ENCODE measurements at places on chromosomes 1 and 21. TPM values are rescaled to one million over a fixed set of nuclear protein-coding genes. Genes with fewer than 3 reads are reported as not detected.

SPRR3 gene
- not detected for polyA plus RNA-seq

CHIA gene
- polyA plus RNA-seq: not detected

GPX7 gene
- polyA plus RNA-seq: 150 TPM

ZMYND12 gene
- polyA plus RNA-seq: 0.37 TPM

CSF3R gene
- 3.4 TPM for polyA plus RNA-seq

C1orf146 gene
- polyA plus RNA-seq: not detected

TTC24 gene
- polyA plus RNA-seq: 0.32 TPM

RGS1 gene
- 1.8 TPM for polyA plus RNA-seq

DNA sequence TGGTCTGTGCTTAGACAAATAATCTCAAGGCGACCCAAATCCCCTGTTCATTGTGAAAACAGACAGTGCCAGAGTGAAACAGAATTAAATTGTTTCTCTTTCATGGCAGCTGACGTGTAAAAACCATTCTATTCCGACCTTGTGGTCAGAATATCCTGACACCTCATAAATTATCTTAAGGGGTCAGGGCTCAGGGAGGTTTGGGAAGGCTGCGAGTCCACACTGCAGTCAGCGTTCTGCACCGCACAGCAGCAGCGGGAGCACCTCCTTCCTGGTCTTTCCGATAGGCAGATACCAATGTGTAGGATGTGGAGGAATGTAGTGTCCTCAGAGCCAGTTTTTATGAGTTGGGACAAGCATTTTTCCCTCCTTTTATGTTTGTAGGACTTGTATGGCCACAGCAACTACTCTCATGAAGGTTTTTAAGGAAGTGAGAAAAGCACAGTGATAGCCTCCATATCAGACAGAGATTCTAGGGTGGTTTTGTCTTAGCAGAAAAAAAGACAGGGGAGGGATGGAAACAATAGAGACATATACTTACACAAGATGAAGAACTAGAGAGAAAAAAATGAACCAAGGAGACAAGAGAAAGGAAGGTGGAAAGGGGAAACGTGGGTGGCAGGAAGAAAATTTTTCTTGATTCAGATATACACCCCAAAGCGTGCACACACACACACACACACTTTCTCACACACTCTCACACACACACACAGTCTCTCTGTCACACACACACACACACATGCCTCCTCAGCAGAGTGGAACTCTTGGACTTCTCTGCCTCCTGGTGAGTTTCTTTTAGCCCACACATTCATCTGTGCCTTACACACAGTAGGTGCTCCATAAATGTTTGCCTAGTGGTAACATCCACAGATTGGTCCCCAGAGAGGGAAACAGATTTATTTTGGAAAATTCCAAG, 68.6 kb downstream of the NTMT2 start:
- DNase-seq: no peak

- DNase-seq: no peak
Measured at GRCh38 chr21:23543333-23543732, 2063.9 kb downstream of the MRPL39 start.

DNA sequence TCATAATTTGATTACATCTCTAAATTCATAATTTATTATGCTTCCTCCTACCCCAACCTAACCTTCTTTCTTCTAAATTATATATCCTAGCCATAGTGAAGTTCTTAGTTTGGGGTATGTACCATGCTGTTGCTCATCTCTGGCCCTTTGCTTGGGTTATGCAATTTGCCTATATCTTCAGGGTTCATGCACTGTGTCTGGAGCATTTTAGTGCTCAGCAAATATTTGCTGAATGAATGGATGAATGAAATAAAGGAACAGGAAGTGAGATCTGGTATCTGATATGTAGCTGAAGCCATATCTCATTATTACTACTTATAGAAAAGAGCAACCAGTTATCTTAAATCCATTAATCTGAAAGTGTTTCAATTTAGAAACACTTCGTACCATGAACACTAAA, 137.6 kb downstream of the GPATCH2 start:
- no peak for DNase-seq

DNA sequence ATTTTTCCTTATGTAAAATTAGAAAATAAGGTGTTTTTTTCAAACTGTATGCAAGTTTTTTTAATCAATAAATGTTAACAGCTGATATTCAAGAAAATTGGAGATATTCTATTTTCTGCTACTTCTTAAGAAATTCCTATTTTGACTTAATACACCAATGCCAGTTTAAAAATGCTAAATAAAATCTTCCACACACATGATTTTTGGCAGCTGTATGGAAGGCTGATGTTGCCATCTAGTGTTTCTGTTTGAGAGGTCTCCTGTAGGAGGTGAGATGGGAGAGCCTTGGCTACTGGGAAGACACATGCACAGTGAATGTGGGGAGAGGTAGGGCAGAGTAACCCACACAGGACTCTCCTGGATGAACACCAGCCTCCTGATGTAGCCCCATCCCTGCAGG, 29.2 kb upstream of the OR2B11 start:
- peak; percentile 35 for DNase-seq

DNA sequence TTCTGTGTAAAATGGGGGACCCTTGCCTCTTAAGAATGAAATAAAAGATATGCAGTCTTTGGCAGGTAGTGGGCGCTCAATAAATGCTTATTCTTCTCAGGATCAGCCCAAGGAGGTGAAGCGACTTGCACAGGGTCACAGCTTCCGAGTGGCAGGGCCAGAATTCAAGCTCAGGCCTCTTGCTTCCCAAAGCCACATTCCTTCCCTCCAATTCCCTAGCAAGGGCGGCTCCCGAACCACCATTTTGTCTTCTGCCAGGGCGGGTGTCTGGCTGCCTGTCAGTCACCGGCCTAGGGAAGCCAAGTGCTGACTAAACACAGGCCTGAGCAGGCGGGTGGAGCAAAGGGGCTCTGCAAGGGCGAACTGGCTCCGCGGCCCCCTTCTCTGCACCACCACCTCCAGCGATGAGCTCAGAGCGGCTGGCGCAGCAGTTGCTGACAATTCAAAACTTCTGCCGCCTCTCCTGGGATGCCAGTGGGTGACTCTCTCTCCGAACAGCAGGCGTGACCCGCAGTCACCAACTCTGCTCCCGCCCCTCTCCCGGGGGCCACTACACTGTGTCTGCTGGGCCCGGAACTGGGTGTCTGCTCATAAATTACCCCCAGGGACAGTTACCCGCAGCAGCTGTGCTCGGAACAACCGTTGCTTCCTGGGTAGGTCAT, 10.8 kb downstream of the GPR3 start:
- DNase-seq: no peak

DNA sequence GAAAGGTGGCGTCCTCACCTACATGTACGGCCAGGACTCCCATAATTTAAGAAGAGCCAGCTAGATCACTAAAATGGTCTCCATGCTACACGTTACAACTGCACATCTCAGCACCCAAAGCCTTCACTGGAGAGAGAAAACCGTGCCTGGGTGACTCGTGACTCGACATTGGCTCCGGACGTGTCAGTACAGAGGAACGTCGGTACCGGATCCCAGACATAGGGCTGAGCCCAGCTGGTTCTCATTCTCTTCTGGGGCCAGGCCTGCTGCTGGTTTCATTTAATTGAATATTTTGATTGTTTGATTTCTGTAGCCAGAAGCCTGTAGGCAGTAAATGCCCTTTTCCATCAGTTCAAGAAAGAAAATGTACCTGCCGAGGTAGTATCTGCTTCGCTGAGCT, 93.1 kb downstream of the HHIPL2 start:
- no peak for DNase-seq

- DNase-seq: no peak
Measured at GRCh38 chr1:165501330-165501969, 42.4 kb upstream of the LRRC52 start.

GRCh38 chr21:26236281-26236680, 65.7 kb upstream of the APP start:
- no peak for DNase-seq

DNA sequence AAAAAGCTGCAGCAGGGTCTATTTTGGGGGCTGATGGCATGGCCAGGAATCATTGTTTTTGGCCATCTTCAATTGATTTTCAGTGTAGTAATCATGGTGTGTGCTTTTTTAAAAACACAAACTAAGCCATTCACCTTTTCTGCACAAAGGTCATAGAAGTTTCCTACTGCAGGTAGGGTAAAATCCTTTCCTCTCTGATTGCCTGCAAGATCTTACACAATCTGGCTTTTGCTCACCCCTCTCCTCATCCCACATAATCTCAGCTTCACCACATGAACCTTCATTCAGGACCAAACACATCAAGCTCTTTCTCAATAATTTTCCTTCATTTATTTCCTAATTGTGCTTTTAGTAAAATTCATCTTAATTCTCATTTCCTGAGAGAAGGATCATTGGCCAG, 38.3 kb upstream of the GBP5 start:
- DNase-seq: no peak

Data from forelimb muscle (tissue), 1 donor.